A549 treated with Mapracorat at 1 μM for 4 hours (cell line): ENCODE measurements at places on chromosomes 12 and 14. TPM values are rescaled to one million over a fixed set of nuclear protein-coding genes. Genes with fewer than 3 reads are reported as not detected.

The MYO1H gene
- not detected in 5 replicates for total RNA-seq

The TTC9 gene
- total RNA-seq: 2.5 to 3.0 TPM (median 2.8 TPM) in 5 replicates

The REC8 gene
- total RNA-seq: 3.3 to 6.5 TPM (median 5.3 TPM) in 5 replicates

The BCAT1 gene
- total RNA-seq: 7.9 to 14.3 TPM (median 9.5 TPM) in 5 replicates

The KRT4 gene
- 2.1 to 4.0 TPM (median 3.4 TPM) in 5 replicates for total RNA-seq

The KRT7 gene
- total RNA-seq: 4,849 to 5,975 TPM (median 5,509 TPM) in 5 replicates

The NTN4 gene
- 37.4 to 48.9 TPM (median 40.4 TPM) in 5 replicates for total RNA-seq

The ING4 gene
- total RNA-seq: 13.8 to 19.8 TPM (median 15.7 TPM) in 5 replicates
